Tibial artery (tissue), 4 donors: ENCODE measurements at places on chromosomes 7 and 10.

DNA sequence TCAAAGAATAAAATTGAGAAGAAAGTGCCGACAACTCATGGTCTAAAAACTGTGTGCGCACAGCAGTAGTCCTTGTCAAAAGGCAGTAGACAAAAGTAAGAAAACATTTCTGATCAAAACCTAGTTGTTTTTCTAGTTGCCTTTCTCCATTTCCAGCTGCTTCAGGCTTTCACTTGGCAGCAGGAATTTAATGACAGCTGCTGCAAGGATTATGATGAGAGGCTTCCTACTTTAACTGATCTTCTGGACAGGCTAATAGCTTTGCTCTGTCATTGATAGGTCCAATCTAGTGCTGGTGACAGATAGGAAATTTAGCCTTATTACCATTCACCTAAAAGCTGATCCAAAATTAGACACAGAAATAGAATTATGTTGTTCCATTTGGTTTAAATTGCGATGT, 110.7 kb upstream of the SEMA3C start:
- no peak overlapping the region for H3K27ac ChIP-seq
- H3K27me3 ChIP-seq = no peaks in the 10 kb centered on the region
- no peaks in the 10 kb centered on the region for H3K4me1 ChIP-seq
- no peak overlapping the region for H3K4me3 ChIP-seq
- DNase-seq = no peak

DNA sequence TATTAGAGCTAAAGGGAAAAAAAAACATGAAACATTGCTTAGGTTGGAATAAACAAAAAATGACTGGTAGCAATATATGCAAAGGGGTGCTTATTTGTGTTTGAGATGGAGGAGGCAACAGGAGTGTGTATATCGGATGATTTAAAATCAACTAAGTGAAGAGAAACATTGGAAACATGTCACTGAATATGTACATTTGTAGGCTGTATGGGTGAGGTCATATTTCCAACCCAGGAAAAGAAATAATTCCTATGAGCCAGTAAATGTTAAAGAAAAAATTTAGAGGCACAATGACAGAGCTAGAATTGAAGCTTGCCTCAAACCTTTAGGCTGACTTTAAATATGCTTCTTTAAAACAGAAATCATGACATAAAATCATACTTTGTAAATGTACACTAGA, 709.0 kb upstream of the SEMA3D start:
- H3K27me3 ChIP-seq = no peaks in the 10 kb centered on the region
- no peak for DNase-seq
- no peak overlapping the region for H3K27ac ChIP-seq
- no peaks in the 10 kb centered on the region for H3K4me1 ChIP-seq

DNA sequence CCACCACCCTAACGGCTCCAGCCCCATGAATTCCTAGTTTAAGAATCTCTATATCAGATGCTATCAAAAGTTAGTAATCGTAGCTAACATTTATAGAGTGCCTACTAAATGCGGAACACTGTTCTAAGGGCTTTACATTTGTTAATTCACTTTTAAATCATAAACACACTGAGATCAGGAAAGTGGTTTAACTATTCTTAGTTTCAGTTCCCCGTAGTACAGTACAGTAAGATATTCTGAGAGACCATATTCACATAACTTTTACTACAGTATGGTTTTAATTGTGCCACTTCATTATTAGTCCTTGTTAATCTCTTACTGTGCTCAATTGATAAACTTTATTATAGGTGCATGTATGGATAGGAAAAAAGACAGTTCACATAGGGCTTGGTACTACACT, 22.5 kb downstream of the SYPL1 start:
- no peaks in the 10 kb centered on the region for H3K4me1 ChIP-seq
- H3K4me3 ChIP-seq = no peak overlapping the region
- DNase-seq = no peak
- H3K36me3 ChIP-seq = peaks cover 50% of the 10 kb centered on the region

GRCh38 chr7:108503112-108504026, 22.6 kb downstream of the PNPLA8 start:
- no peaks in the 10 kb centered on the region for H3K4me1 ChIP-seq
- peaks cover 28% of the 10 kb centered on the region for H3K36me3 ChIP-seq
- no peak overlapping the region for H3K4me3 ChIP-seq
- H3K27ac ChIP-seq = no peak overlapping the region

DNA sequence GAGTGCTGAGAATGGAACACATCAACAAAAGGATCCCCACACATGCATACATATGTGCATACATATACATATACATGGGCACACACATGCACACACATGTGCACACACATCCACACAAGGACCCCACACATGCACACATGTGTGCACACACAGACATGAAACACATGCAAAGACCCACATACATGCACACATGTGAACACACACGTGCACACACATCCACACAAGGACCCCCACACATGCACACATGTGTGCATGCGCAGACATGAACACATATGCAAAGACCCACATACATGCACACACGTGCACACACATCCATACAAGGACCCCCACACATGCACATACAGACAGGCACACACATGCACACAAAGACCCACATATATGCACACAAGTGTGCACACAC, 104.4 kb upstream of the ADARB2 start:
- no peaks in the 10 kb centered on the region for H3K27me3 ChIP-seq
- H3K4me3 ChIP-seq = no peak overlapping the region
- no peak overlapping the region for H3K27ac ChIP-seq
- no peak for DNase-seq

DNA sequence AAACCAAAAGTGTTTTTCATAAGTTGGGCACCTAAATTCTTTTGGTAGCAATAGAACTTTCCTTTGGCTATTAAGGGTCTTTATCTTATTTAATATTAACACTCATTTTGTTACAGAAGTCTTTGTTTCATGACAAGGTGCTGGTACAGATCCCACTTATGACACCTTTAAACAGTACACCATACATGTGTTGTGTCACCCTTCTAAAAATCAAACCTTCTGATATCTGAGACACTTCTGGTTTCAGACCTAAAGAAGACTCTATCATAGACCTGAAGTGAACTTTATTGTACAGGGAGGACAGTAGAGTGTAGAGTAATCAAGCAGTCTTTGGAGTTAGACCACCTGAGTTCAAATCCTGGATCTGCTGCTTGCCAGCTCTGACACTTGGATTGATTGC, 5.8 kb upstream of the USP6NL start:
- no peaks in the 10 kb centered on the region for H3K27me3 ChIP-seq
- no peak overlapping the region for H3K4me3 ChIP-seq
- no peaks in the 10 kb centered on the region for H3K36me3 ChIP-seq
- no peak overlapping the region for H3K27ac ChIP-seq

DNA sequence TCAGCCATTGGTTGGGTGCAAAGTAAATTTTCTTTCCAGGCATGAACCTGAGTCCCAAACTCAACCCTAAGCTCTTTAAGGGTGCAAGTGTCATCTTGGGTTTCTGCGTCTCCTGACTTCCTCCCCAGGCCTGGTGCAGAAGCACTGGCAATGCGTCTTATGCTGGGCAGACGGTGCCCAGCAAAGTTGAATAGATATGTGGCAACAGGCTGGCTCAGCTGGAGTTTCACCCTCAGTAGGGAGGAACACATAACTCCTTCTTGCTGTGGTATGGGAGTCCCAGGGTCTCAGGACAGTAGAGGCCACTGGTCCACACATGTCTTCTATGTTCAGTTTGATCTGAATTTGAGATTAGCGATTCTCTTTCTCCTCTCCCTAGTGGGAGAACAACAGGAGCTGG, 181.3 kb downstream of the RPS24 start:
- H3K27me3 ChIP-seq = no peaks in the 10 kb centered on the region
- DNase-seq = peak; percentile 47
- H3K4me1 ChIP-seq = peaks cover 18% of the 10 kb centered on the region
- H3K4me3 ChIP-seq = no peak overlapping the region
- H3K27ac ChIP-seq = peak overlapping the region; percentile 86
- H3K36me3 ChIP-seq = no peaks in the 10 kb centered on the region

DNA sequence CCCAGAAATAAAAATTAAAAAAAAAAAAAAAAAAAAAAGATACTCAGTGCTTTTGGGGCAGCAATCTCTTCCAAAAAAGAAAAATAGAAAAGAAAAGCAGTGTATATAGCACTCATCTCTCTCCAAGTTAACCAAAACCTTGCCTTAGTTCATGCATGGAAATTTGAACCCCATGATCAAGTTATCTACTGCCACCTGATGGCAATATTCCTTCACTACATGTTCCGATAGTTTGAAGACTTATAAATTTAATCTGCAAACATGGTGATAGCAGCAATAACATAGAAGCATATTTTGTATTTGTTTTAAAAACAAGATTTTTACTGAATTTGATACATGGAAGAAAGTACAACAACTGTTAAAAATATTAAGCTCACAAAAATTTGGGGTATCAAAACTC, 48.6 kb upstream of the SLIT1 start:
- no peak overlapping the region for H3K4me3 ChIP-seq
- H3K27me3 ChIP-seq = no peaks in the 10 kb centered on the region
- peaks cover 28% of the 10 kb centered on the region for H3K36me3 ChIP-seq
- DNase-seq = no peak

- H3K27me3 ChIP-seq = no peaks in the 10 kb centered on the region
- DNase-seq = no peak
- no peak overlapping the region for H3K27ac ChIP-seq
- no peak overlapping the region for H3K4me3 ChIP-seq
- H3K36me3 ChIP-seq = peaks cover 19% of the 10 kb centered on the region
These were observed 51.2 kb downstream of the KIF5B start for GRCh38 chr10:32005050-32005449.

DNA sequence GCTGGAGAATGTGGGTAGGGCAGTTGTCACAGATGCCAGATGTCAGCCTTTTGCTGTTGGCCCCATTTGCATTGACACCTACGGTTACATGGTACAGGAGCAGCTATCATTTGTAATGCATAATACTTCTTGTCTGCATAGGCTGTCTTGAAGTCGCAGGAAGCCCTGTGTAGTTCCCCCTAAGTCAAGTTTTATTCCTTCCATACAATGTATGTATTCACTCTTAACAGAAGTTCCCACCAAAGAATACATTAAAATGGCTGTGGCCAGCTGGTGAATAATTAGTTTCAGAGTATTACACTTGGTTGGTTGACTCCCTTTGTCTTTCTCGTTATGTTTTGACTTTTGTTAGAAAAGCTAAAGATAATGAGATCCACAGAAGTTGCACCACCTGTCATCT, 1169.0 kb downstream of the REEP3 start:
- H3K4me1 ChIP-seq = no peaks in the 10 kb centered on the region
- no peaks in the 10 kb centered on the region for H3K27me3 ChIP-seq
- no peaks in the 10 kb centered on the region for H3K36me3 ChIP-seq
- DNase-seq = no peak

GRCh38 chr10:62422068-62422590, 48.0 kb downstream of the ZNF365 start:
- no peaks in the 10 kb centered on the region for H3K36me3 ChIP-seq
- H3K4me3 ChIP-seq = no peak overlapping the region
- DNase-seq = no peak
- no peaks in the 10 kb centered on the region for H3K27me3 ChIP-seq
- no peaks in the 10 kb centered on the region for H3K4me1 ChIP-seq

GRCh38 chr7:33418251-33418701, 288.9 kb downstream of the BBS9 start:
- no peaks in the 10 kb centered on the region for H3K27me3 ChIP-seq
- H3K4me3 ChIP-seq = no peak overlapping the region
- no peaks in the 10 kb centered on the region for H3K4me1 ChIP-seq

DNA sequence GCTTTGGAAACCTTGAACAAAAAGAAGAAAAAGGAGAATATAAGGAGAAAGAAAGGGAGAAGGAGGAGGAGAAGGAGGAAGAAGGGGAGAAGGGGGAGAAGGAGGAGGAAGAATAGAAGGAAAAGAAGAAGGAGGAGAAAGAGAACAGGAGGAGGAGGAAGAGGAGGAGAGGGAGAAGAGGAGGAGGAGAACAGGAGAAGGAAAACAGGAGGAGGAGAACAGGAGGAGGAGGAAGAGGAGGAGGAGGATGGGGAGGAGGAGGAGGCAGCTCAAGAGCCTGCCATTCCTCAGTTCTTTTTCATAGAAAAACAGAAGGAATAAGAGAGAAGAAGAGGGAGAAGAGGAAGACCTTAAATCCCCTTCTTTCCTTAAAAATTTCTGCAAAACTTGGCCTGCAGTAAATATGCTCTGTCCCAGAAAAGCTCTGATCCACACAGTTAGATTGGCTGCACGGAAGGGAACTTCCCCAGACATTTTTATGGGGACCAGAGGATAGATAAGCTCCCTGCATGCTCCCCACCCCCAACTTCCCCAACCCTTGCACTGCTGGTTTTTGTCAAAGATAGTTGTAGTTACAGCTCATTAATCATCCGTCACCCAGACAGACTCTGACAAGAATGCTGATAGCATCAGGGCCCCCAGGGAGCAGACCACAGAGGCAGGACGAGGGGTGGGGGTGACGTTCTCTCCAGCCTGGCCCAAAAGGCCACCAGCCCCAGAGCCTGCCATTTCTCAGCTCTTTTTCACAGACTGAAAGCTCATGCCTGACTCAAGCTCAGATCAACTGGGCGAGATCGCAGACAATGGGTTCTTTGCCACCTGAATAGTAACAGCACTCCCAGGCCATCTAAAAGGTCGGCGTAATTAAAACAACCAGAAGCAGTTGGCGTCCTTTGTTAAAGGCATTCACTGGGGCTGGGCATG, 34.5 kb upstream of the LYZL1 start:
- no peak overlapping the region for H3K4me3 ChIP-seq
- no peak overlapping the region for H3K27ac ChIP-seq
- no peaks in the 10 kb centered on the region for H3K27me3 ChIP-seq

- no peaks in the 10 kb centered on the region for H3K27me3 ChIP-seq
- H3K4me1 ChIP-seq = no peaks in the 10 kb centered on the region
- H3K4me3 ChIP-seq = no peak overlapping the region
- no peaks in the 10 kb centered on the region for H3K36me3 ChIP-seq
These were observed 98.9 kb downstream of the ARHGAP12 start for GRCh38 chr10:31829776-31830175.

- H3K4me3 ChIP-seq = no peak overlapping the region
- H3K36me3 ChIP-seq = peaks cover 2% of the 10 kb centered on the region
- H3K27me3 ChIP-seq = no peaks in the 10 kb centered on the region
- H3K4me1 ChIP-seq = no peaks in the 10 kb centered on the region
- DNase-seq = no peak
These were observed 64.9 kb downstream of the DAGLB start for GRCh38 chr7:6382817-6383216.

GRCh38 chr7:47967708-47968107, 11.7 kb downstream of the HUS1 start:
- H3K27me3 ChIP-seq = no peaks in the 10 kb centered on the region
- no peak for DNase-seq
- peaks cover 46% of the 10 kb centered on the region for H3K36me3 ChIP-seq

- H3K27ac ChIP-seq = no peak overlapping the region
- H3K4me3 ChIP-seq = no peak overlapping the region
- no peaks in the 10 kb centered on the region for H3K4me1 ChIP-seq
These were observed 285.5 kb downstream of the TWIST1 start for GRCh38 chr7:18831943-18832342.

DNA sequence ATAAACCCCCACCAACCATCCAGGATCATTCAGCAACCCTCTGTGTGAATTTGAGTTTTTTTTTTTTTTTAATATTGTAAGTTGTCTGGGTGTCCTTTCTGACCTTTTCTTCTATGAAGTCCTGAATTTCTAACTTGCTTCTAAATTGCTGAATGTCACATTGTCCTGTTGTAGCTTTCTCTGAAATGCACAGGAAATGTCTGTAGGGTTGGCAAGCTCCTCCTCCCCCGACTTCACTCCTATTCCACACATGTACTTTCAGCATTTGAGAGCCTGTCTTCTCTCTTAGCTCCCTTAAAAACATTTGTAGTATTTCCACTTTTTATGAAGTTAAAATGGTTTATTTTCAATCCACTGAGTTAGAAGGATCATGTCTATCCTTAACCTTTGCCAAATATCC, 3.3 kb upstream of the CNNM2 start:
- H3K4me1 ChIP-seq = no peaks in the 10 kb centered on the region
- DNase-seq = no peak
- no peaks in the 10 kb centered on the region for H3K27me3 ChIP-seq
- H3K27ac ChIP-seq = no peak overlapping the region
- no peak overlapping the region for H3K4me3 ChIP-seq
- no peaks in the 10 kb centered on the region for H3K36me3 ChIP-seq
